Stimulated activated CD4-positive, alpha-beta T cell treated with anti-CD3 and anti-CD28 coated beads, Interleukin-12 subunit alpha, Interleukin-12 subunit beta, amount 100 ng/mL, for 24 hours (primary cell): ENCODE measurements at places on chromosomes 1 and 21.
A peak's percentile ranks its signal among the peaks of the same experiment; 100 is the strongest.

- no peak for DNase-seq
Observed at GRCh38 chr1:186189156-186189555, 185.9 kb downstream of the TPR start.

DNA sequence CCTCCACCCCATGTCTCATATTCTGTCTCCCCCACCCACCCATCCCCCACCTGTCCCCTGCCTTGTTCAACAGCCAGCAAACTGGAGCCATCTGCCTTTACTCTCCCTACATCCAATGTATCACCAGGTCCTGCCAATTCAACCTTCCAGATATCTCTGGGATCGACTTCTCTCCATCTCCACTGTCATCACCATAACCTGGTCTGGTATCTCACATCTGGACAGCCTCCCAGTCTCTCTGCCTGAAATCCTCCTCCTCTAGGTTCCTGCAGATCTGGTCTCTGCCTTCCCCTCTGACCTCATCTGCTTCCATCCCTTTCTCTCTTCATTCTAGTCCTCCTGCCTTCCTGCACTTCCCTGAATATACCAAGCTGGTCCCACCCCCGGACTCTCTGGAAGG, 22.2 kb upstream of the CDCA8 start:
- DNase-seq, result no peak

- no peak for DNase-seq
Observed at GRCh38 chr1:65525266-65526048, 105.0 kb downstream of the LEPR start.

- DNase-seq, result no peak
Observed at GRCh38 chr1:186202271-186202764, 172.7 kb downstream of the TPR start.

DNA sequence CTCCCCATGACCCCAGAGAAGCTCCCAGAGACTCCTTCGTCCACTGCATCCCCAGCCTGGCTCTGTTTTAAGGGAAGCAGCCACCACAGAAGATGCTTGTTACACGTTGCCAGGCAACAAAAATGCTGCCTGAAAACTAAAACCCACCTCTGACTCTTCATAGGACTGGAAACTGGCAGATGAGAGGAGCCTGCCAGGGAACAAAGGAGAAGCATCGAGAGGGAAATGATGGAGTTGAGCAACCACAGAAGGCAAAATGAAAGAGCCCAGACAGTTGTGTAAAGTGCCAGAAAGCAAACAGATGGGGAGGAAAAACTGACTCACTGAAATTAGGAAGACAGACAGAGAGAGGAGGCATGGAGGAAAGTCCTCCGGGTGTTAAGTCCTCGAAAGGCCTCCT, 118.4 kb downstream of the KCNN3 start:
- no peak for DNase-seq

DNA sequence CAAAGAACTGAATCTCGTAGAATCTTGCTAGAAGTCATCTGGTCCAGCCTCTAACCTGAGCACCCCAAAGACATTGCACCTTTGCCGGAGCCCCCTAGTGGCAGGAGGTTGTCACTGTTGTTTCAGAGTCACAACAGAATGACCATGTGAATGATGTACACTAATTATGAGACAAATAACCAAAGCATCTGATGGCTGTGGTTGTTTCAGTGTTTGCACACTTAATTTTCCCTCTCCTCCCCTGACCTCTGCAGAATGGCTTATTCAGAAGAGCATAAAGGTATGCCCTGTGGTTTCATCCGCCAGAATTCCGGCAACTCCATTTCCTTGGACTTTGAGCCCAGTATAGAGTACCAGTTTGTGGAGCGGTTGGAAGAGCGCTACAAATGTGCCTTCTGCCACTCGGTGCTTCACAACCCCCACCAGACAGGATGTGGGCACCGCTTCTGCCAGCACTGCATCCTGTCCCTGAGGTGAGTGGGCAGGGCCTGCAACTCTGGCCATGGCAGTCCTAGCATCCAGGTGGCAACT, 26.4 kb downstream of the TRAF5 start:
- DNase-seq, result peak; percentile 54

- DNase-seq, result no peak
Observed at GRCh38 chr1:186443638-186444037, 17.3 kb downstream of the PDC start.

- no peak for DNase-seq
Observed at GRCh38 chr1:28913786-28914227, 562 bp upstream of the EPB41 start.

DNA sequence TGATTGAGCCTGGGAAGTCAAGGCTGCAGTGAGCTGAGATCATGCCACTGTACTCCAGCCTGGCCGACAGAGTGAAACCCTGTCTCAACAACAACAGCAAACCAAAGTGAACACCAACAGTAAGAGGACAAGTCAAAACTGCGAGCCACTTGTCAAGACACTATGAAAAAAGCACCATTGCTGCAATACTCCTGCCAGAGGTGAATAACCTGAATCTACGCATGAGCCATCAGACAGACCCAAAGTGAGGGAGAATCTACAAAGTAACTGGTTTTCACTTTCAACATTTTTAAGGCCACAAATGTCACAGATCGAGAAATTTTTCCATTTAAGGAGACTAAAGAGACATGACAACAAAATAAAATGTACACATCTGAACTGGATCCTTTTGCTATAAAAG, 21.9 kb downstream of the SYNJ1 start:
- DNase-seq, result no peak

DNA sequence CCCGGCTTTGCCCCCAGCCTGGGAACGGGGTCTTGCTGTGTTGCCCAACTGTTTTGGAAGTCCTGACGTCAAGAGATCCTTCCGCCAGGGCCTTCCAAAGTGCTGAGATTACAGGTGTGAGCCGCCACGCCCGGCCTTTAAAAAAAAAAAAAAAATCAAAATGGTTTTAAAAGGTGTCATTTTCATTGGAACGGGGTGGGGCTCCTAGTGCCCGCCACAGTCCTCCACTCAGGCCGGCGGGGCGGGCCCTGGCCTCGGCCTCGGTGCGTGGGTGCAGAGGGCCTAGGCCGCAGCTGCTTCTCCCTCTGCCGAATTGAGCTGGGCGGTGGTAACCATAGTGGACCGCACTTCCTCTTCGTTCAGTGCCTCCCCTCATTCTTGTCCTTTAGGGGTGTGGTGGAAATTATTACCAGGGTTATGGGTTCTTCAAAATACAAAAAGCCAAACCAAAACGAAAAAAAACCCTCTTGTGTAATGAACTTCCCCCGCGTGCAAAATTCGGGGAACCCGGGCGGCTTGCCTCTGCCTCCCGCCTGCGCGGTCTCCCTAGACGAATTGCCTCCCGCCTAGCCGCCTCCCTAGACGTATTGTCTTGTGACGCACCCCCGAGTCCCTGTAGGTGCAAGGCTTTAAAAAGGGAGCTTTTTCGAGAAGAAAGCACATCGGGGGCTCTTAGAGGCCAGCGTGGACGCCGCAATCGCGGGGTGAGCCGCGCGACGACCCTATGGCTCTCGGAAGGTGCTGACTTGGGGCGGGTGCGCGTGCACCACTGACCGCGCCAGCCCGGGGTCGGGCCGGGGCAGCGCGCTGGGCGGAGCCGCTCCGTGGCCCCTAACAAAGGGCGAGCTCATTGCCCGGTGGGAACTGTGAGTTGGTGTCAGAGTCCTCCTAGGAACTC, 10.5 kb upstream of the SPEN start:
- peak; percentile 38 for DNase-seq

GRCh38 chr1:61141288-61142042, 59.1 kb downstream of the NFIA start:
- no peak for DNase-seq

DNA sequence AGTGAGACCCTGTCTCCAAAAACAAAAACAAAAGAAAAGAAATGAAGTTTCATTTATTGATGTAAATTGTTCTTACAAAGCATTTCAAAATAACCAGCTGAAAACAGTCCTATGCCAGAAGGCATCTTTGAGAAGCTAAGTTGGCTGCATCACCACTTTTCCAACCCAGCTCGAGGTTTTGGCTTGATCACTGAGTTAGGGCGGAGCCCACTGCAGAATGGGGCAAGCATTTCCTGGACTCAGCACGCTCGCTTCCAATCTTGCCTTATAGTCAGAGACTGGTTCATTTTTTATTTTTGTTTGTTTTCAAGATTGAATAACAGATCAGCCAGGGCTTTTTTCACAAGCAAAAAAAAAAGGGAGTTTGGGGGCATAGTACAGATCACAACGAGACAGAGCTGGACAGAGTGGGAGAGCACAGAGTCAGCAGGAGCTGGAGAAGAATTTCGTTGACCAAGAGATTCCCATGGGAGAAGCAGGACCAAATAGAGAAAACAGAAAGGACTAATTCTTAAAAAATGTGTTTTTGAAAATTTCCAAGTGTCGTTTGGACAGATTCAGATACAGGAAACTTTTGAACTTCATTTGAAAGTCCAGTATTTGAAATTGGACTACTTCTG, 23.5 kb upstream of the COL6A1 start:
- DNase-seq, result no peak

DNA sequence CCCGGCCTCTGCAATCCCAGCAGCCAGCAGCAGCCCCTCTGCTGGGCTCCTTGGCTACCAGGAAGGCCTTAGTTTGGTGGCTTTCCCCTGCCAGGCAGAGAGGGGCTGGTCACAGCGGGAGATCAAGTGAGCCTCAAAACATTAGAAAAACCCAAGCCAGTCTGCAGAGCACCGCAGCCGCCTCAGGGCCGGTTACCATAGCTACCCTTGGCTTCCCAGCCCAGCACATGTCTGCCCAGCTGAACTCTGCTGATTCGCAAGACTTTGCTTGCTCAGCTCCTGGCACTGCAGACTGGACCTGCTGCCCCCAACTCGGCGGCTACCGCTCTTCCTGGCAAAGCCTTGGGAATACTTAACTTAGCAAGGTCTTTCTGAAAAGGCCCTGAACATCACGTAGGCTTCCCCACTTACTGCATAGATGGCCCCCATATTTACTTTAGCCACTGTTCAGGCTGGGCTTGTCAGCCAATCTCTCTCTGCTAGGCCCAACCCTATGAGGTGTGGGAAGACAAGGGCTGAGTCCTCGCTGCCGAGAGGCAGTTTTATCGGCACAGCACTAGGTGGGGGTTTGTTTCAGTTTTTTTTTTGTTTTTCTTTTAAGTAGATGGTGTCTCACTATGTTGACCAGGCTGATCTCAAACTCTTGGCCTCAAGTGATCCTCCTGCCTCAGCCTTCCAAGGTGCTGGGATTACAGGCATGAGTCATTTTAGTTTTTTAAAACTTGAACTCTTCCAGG, 28.6 kb upstream of the PLEKHG5 start:
- no peak for DNase-seq

DNA sequence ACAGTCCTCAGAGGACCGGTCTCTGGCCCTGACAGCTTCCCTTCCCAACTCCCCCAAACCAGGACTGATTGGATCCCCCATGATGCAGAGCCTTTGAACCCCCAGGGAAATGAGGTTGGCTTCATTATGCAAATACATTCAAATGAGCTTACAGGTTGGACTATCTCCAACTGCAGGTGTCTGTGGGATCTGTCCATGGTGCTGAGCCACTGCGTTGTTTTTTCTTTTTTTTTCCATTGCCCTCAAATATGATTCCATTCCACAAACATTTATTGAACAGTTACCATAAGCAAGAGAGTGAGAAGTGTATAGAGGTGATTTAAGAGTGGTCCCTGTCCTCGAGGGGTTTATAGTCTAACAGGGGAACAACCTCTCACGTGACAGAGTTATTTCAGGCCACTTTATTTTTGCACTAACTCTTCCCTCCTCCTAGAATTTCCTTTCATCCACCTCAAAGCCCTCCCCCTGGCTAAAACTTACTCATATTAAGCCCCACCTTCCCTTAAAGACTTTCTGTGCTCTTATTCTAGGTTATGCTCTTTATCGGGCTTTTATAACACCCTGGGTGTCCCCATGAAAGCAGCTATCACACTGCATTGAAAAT, 21.9 kb downstream of the DLGAP3 start:
- no peak for DNase-seq

GRCh38 chr1:46554597-46555381, 3.3 kb upstream of the KNCN start:
- DNase-seq, result no peak

DNA sequence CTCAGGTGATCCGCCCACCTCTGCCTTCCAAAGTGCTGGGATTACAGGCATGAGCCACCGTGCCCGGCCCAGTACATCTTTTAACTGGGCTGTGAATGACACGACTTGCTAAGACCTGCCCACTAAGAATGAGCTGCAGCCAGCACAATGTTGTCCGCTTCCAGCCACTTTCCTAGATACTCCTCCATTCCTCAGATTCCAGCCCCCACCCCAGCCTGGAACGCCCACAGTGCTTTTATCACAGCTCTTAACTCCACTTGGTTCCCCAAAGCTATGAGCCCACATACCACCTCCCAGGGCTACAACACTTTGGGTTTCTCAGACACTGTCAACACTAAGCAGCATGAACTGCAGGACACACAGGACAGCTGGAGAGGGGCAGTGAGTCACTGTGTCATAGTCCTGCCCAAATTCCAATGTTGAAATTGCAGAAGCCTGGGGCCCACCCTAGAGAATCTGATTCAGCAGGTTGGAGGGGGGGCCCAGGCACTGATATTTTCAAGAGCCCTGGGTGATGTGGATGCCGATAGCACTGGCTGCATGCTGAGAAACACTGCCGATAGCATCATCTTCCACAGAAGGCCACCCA, 58.0 kb downstream of the ACBD3 start:
- no peak for DNase-seq

- no peak for DNase-seq
Observed at GRCh38 chr21:43281661-43282357, 113.0 kb downstream of the CRYAA start.

GRCh38 chr1:112439592-112439991, 43.6 kb downstream of the CTTNBP2NL start:
- no peak for DNase-seq

DNA sequence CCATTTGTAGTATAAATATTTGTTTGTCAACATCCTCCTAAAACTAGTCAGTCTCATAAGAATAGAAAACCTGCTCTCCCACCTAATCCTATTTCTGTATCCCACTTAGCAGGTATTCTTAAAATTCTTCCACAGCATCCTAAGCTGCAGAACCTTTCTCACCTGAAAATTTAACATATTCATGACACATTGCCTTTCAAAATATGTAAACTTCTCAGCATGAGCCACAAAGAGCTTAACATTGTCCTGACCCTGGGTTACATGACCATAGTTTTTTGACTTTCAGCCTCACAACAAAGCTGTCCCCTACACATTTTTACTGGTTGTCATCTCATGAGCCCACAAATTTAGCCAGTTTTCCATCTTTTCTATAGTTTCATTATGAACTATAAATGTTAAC, 712.1 kb downstream of the LTN1 start:
- DNase-seq, result no peak

DNA sequence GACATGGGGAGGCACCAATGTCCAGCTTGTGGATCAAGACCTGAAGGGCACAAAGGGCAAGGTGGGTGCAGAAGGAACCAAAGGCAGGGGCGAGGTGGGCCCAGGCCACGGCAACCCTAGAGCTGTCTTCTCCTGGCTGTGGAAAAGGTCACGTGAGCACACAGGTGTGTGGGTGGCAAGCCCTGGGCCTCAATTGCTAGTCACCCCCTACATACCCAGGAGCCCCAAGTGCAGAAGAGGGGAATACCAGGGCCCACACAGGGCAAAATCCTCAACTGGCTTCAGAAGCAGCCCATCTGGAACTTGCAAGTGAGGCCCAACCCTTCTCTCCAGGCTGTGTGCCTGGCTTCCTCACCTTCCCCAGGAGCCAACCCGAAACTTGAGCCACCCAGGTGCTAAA, 25.6 kb downstream of the ZBTB17 start:
- peak; percentile 51 for DNase-seq

- DNase-seq, result no peak
Observed at GRCh38 chr1:51303315-51303714, 27.0 kb downstream of the TTC39A start.
